ENCODE measurements at places on chromosomes 3 and 15.

DNA sequence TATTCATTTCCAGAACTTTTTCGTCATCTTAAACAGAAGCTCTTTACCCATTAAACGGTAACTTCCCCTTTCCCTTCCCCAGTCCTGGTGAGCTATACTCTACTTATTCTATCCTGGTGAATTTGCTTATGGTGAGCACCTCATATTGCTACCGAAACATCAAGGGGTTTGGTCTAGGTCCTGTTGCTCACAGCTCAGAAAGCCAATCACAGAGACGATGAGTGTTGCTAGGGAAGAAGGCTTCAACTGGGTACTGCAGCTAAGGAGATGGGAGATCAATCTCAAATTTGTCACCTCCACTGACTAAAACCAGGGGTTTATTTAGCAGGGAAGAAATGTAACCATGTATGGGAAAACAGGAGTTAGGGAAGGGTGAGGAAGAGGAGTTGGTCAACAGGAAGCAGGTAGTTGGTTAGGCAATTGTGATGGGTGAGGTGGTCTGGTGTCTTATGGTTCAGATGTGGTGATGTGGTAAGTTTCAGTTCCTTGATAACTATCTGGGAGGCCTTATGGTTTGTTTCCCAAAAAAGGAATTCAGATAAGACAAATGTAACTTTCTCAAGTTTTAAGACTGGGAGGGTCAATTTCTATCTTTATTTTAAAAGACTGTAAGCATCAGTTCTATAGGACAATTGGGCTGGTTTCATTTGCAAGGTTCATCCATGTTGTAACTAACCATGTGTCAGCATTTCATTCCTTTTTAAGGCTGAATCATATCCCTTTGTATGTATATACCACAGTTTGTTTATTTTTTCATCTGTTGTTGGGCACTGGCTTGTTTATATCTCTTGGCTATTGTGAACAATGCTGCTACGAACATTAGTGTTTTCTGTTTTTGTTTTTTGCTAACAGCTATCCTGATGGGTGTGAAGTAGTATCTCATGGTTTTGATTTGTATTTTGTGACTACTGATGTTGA, 24.3 kb downstream of the ARHGAP11B start:
- DNase-seq = no peak

- DNase-seq = no peak
Measured at GRCh38 chr3:72727172-72727571, 121.1 kb downstream of the SHQ1 start.

GRCh38 chr15:38408576-38408975, 45.4 kb upstream of the FAM98B start:
- DNase-seq = no peak

DNA sequence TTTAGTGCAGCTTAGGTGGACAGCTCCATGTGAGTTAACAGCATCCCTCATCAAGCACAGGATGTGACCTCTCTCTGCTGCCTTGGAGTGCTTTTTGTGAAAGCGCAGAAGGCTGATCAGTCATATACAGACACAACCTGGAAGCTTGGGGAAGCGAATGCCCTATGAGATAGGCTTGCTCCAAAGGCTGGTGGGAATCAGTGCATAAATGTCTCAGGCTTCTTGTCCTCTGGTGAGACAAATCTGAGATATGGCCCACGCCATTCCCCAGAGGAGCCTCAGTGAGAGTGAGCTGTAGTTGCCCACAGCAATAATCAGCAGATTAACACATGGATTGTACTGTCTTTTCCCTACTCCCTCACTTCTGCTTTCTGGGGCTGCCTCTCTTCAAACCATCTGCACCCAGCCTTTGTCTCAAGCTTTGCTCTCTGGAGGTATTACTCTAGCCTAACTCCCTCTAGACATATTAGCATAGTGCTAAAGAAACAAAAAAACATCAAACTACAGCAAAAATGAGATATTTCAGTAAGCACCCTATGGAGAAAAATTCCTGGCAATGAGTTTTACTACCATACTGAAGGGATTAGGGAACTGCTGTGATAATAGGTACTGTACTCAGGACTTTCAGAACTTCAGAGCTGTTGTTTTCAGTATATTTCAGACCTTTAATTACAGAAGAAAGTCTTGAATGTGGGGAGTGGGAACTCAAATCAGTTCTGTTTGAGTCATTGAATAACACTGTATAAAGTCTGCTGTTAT, 113.7 kb downstream of the OXSM start:
- no peak for DNase-seq

GRCh38 chr15:60074181-60074885, 70.2 kb downstream of the FOXB1 start:
- DNase-seq = no peak

- DNase-seq = no peak
Measured at GRCh38 chr3:9198261-9198660, 51.2 kb downstream of the SRGAP3 start.

DNA sequence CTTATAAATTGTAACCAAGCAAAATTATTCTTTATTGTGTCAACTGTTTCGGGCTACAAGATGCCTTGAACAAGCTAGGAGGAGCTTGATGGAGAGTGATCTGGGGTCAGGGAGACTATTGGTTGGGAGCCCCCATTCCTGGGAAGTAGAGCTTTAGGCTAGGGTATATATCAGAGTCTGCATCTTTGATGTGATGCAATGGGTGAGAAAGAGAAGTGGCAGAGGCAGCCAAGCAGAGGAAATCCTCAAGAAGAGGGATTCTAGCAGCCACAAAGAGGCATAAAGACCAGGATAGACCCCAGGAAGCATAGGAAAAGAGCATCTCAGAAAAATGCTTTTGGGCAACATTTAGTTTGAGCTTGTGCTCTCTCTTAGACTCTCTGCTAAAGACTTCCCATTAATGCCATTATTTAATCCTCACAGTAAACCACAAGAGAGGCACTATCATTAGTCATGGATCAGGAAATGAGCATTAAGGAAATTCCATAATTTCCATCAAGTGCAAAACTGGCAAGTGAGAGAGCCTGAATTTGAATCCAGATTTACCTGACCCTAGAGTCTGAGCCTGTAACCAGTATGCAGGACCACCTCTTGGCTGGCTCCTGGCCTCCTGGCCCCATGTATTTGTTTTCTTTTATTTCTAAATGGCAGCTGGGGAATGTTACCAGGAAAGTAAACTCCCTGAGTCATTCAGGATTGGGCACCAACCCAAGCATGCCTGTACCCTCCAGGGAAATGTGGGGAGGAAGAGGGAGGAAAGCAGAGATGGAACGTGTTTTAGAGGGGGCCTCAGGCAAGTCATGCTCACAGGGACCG, 118.7 kb downstream of the RPL22L1 start:
- no peak for DNase-seq

DNA sequence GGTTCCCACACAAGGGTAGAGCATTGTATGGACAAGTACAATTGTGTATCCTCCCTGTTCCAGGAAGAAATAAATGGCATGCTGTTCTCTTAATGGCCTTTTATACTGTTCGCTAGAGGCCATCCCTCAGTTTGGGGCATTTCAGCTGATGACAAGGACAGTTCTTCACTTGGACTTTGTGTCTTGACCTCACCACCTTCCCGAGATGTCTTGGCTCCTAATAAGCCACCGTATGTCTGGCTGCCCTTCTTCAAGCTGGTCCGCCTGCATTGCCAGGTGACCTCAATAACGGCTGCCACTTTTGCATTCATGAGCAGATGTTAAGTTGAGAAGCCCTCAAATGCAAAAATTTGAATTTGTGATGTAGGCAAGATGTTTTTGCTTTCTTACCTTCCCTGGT, 24.1 kb downstream of the ZBTB38 start:
- no peak for DNase-seq

GRCh38 chr3:44996556-44996969, 20.5 kb downstream of the EXOSC7 start:
- DNase-seq = no peak

DNA sequence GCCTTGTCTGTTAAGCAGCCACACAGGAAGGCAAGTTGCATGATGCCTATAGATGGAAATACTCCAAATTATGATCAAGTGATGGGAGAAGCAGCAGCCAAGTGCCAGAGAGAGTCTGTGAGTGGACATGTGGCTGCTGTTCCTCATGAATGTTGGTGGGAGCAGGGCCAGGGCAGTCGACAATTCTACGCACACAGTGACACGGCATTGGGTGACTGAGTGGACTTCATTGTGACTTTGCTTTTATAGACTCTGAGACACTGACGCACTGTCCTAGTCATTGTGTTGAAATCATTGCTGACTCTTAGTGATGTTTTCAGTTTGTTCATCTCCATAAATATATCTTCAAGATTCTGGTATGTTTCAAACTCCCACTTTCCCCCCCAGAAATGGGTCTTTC, 246.3 kb upstream of the SEMA6D start:
- no peak for DNase-seq

DNA sequence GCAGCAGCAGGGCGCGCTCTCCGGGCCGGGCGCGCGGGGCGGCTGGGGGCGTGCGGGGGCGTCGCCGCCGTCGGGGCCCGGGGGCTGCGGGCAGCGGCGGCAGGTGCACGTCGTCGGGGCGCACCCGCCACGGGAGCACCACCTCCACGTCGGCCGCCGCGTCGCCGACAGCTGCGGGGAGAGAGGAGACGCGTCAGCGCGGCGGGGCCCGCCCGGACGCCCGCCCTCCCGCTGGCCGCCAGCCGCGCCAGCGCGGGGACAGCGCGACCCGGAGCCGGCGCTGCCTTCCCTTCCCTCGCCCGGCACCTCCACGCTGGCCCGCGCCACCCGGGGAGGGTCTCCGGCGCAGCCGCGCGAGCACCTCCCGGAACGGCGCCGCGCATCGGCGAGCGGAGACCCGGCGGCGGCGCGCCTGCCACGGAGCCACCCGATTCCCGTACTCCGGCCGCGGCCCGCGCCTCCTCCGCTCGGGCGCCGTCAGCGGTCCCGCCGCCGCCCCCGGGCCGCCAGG, 481 bp downstream of the ADAMTS17 start:
- DNase-seq = no peak

GRCh38 chr15:88650556-88650955, 11.7 kb downstream of the ISG20 start:
- no peak for DNase-seq

DNA sequence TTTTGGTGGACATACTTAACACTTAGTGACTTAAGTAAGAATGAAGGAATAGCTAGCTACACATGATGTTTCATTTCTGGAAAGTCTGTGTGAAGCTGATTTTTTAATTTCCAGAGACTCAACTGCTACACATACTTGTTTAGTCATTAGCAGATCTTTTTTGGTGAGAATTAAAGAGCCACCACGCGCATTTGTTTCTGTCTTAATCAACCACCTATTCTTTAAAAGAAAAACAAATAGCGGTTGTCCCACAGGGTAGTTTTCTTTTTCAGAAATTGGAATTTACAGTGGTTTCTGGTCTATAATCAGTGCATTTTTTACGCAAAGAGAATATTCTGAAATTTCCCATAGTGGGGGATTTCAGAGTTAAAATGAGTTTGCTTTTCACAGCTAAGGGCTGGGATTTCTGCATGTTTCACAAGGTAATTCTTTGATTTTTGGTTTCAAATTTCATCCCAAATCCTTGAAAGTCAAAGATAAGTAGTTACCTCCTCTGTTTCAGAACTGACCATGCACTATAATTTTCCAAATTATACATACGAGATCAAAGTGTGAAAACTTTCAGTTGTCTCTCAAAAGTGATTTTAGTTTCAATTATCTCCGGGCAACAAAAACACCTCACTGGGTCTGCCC, 631.0 kb upstream of the GRM7 start:
- DNase-seq = no peak

DNA sequence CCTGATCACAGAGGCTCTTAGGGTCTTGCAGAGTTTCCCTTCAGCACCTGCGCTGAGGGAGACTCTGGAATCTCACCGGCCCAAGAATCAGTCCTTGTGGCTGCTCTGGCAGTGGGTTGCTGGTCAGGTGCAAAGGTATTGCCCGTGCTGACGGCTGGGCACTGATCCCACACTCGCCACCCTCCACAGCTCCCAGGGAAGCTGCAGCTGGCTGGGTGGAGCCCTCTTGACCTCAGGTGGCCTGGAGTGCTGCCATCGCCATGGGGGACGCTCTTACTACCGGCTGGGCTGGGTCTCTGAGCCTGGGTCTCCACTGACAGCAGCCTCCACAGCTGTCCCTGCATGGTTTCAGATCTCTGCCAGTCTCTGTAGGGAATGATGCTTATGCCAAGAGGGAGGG, 52.6 kb upstream of the EPHB3 start:
- no peak for DNase-seq

DNA sequence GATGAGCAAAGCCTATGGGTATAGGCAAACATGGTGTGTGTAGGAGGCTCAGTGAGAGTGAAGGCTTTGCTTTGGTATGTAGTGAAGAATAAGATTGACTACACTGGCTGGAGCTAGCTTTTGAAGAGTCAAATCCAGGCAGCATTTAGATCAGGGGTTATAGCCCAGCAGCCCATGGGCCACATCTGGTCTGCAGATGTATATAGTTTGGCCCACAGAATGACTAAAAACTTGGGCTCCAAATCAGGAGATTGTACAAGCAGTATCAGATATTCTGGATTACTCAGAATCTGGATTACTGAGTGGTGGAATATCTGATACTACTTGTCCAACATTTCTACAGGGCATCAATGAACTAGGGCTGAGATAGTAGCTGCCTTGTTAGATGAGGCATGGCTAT, 92.9 kb upstream of the FGF7 start:
- no peak for DNase-seq
